Omental fat pad (tissue), 4 donors: ENCODE measurements at places on chromosomes 5 and 9. TPM values are rescaled to one million over a fixed set of nuclear protein-coding genes. Genes with fewer than 3 reads are reported as not detected.

DNA sequence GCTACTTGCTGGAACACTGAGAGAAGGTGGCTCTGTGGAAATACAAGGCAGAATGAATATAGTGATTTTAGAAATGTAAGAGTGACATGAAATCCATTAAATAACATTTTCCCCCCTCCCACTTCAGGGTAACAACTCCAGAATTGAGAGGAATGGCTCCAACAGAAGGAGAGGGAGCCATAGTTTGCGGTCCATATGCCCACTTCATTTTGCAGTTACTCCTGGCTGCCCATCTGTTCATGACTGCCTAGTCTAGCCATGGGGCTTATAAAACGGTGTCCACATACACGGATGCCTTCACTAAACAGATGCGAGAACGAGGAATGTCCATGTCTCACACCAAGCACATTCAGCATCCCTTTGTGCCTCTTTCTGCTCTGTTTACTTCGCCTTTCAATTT lies 186.7 kb downstream of the TMEM38B start:
- no peak for DNase-seq

- no peak for DNase-seq
These were observed 345.8 kb downstream of the PDE4D start for GRCh38 chr5:59547731-59548130.

DNA sequence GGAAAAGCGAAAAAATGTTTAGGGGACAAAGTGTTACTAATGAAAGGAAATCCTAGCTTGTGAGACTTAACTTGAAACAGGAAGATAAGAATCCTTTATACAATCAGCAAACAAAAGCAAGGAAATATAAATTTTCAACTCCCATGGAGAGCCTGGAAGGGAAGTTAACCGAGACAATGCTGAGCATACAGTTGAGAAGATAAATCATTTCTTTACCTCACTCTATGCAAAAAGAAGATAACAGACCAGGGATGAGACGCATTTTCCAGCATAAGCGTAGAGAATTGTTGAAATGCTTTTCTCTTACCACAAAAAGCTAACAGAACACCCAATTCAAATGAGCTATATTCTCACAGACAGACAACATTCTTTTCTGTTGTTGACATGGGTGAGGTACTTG lies 309.6 kb downstream of the CWC27 start:
- DNase-seq, result no peak

GRCh38 chr5:114822863-114823262 lies 346.8 kb downstream of the TRIM36 start:
- DNase-seq, result no peak

- DNase-seq, result no peak
These were observed 41.8 kb downstream of the APC start for GRCh38 chr5:112779531-112779930.

DNA sequence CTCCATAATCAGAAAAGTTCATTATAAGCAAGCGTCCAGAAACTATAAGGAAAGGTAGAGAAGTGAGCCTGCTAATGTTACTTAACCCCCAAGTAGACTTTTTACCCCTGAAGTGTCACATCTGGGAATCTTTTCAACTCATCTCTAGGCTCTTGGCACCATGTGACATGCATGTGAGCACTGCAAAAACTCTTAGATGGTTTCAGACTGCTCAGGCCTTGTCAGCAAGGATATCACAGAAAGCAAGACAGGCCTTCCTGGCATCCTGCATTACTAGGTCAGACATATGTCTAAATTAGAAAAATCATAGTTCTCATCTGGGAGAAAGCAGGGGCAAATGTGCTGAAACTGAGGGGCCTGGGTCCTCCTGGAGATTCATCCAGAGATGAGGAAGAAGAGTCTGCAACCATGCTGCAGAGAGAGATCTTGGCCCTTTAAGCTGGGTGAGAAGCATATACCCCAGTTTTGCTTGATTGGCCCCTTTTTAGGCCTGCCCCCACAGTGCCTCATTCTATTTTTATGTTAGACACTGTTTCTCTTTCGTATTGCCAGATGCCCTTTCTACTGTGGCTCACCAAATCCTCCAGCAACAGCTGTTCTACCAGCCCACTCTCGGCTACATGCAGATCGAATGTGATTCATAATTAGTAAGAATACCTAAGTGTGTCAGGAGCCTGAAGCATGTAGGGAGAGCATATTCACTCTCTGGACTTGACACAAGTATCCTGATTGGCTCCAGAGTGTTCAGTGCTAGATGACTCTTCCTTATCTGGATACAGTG lies 19.0 kb downstream of the TMEM8B start:
- DNase-seq, result no peak

GRCh38 chr5:179142434-179143198 lies 82.4 kb downstream of the ZNF354C start:
- DNase-seq, result no peak

Gene GABRA6
- total RNA-seq, result not detected

Gene SAXO1
- not detected for total RNA-seq

Gene CCDC171
- 2.4 TPM for total RNA-seq

Gene BAAT
- not detected for total RNA-seq

Gene THBS4
- total RNA-seq, result 78.7 TPM

Gene LCN15
- not detected for total RNA-seq
